ENCODE measurements at places on chromosomes 7 and 10.

DNA sequence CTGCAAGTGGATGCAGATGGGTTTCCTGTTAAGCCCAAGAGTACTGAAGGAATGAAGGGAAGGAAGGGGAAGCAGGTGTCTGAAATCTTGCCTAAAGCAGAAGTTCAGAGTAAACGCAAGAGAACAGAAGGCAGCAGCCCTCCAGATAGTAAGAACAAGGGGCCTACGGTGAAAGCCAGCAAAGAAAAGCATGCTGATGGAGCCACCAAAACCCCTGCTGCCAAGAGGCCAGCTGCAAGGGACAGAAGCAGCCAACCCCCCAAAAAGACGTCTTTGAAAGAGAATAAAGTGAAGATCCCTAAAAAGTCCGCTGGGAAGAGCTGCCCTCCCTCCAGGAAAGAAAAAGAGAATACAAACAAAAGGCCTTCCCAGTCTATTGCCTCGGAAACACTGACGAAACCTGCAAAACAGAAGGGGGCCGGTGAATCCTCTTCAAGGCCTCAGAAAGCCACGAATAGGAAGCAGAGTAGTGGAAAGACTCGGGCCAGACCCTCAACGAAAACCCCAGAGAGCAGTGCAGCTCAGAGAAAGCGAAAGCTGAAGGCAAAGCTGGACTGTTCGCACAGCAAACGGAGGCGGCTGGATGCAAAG is 152.5 kb downstream of the LCOR start:
- peak; percentile 10 for DNase-seq

GRCh38 chr7:437329-438251 is 82.1 kb downstream of the PDGFA start:
- DNase-seq, result no peak

DNA sequence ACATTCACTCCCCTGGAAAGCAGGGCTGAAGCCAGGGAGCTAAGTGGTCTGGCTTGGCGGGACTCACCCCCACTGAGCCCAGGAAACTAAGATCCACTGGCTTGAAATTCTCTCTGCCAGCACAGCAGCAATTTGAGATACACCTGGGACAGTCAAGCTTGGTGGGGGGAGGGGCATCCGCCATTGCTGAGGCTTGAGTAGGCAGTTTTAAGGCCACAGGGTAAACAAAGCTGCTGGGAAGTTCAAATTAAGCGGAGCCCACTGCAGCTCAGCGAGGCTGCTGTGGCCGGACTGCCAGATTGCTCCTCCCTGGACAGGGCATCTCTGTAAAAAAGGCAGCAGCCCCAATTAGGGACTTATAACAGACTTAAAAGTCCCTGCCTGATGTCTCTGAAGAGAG is 108.2 kb upstream of the FAM13C start:
- DNase-seq, result no peak

GRCh38 chr10:111249925-111250324 is 173.1 kb downstream of the ADRA2A start:
- no peak for DNase-seq

- no peak for DNase-seq
Measured at GRCh38 chr10:112160834-112161233, 22.7 kb downstream of the GPAM start.

GRCh38 chr10:114541797-114542160 is 116.3 kb downstream of the ABLIM1 start:
- DNase-seq, result no peak

GRCh38 chr7:133030346-133030745 is 51.5 kb downstream of the CHCHD3 start:
- no peak for DNase-seq

GRCh38 chr7:101935521-101936141 is 118.2 kb downstream of the CUX1 start:
- DNase-seq, result no peak

- DNase-seq, result no peak
Measured at GRCh38 chr10:121579656-121580055, 18.6 kb downstream of the FGFR2 start.

Measured in CD14-positive monocyte (primary cell).